Right renal cortex interstitium (tissue), 3 donors: ENCODE measurements at places on chromosomes 4 and X.

DNA sequence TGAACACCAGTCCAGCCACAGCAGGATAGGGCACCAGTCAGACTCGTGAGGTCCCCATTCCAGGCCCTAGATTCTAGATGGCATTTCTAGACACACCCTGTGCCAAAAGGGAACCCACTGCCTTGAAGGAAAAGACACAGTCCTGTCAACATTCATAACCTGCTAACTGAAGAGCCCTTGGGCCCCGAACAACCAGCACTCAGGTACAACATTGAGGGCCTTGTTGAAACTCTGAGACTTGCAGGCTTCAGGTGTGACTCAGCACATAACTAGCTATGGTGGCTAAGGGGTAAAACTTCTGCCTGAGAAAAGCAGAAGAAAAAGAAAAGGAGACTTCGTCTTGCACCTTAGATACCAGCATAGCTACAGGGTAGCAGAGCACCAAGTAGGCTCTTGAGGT is 252.9 kb upstream of the GRID2 start:
- no peak for DNase-seq

DNA sequence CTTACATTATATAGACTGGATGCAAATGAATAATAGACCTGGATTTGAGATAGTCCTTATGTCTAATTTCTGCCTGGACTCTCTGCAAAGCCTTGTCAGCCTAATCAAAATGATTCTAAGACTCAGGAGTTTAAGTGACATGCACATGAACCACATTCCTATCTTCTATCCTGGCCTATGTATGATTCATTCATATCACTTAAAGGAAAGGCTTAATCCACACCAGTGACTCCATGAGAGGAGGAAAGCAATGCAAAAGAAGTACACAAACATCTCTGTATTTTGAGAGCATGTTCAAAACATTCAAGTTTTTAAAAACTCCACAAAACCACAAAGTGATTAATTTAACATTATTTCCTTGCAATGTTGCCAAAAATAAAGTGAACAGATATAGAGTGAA is 14.6 kb downstream of the AMOT start:
- no peak for DNase-seq

DNA sequence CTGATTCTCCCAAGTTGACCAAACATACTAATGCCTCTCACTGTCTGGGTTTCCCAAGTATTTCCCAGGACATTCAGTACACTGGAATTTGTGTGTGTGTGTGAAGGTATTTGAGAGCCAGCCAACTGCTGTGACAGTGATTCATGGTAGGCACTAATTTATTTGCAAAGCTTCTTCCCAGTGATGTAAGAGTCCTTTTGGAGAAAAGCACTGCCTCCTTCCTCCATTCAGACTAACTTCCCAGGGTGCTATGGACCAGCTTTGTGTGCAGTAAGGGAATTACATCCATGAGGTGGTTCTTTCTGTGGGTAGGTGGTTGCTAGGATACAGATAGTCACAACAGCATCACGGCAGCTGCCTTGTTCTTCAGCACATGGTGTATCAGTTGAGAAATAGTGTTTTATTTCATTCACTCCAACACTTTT is 8.7 kb downstream of the EGF start:
- DNase-seq, result no peak

GRCh38 chr4:120066517-120067340 is at the start of gene MAD2L1:
Gene MAD2L1 (minus strand): TSS chr4:120066848. CDS start chr4:120066734, 114 bp downstream.
- DNase-seq, result peak; percentile 96

- no peak for DNase-seq
Measured at GRCh38 chr4:33149658-33150524, 2429.7 kb downstream of the PCDH7 start.
